Suprapubic skin (tissue), 4 donors: ENCODE measurements at places on chromosomes 11 and 22.

GRCh38 chr11:102489186-102490145, 36.9 kb upstream of the TMEM123 start:
- DNase-seq: no peak

DNA sequence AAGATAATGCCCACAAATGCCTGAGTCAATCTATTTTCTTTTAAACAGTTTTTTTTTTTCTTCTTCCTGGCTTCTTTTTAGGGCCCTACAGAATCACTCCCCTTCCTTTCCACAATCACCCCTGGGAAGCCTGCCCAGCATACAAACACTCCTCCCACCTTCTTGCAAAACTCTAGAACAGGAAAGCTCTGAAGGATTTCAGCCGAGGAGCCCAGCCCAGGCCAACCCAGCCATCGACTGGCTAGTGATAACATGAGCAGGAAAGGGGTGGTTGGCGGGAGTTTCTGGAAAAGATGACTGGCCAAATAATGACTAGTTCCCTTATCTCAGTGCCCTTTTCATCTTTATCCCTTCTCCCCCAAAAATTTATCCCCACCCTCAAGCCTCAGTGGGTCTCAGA, 68.2 kb downstream of the USP35 start:
- peak; percentile 87 for DNase-seq

- DNase-seq: no peak
These were observed 15.8 kb downstream of the ACAT1 start for GRCh38 chr11:108137212-108137611.

DNA sequence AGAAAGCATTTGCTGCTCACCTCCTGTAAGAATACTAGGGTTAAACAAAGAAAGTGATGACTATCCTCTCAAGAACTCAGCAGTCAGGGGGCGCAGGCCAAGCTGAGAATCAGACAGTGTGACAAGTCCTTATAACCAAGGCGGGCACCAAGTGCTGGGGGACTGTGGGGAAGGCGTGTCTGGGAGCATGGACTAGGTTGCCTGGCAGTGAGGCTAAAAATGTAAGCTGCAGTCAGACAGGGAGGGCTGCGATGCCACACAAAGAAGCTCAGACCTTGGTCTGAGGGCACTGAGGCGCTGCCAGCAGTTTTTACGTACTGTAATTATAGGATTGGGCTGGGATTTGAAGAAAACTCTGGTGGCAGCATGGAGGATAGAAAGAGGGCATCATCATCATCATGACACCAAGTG, 73.7 kb downstream of the FLI1 start:
- DNase-seq: no peak

- no peak for DNase-seq
These were observed 53.7 kb upstream of the E2F8 start for GRCh38 chr11:19294444-19294843.

GRCh38 chr22:41217553-41218157, 12.5 kb downstream of the L3MBTL2 start:
- peak; percentile 75 for DNase-seq

DNA sequence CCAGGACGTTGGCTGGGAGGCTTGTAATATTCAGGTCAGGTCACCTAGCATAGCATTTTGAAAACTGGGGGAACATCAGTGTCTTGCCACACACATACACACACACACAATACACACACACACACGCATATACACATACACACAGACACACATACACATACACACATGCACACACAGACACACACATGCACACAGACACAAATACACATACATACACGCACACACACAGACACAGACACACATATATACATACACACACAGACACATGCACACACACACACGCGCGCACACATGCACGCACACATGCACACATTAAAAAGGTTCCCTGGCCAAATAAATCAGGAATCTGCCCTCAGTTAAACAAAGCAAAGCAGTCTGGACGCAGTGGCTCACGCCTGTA, 12.5 kb downstream of the MYBPC3 start:
- DNase-seq: no peak

GRCh38 chr11:46386005-46386578, 4.6 kb downstream of the MDK start:
- no peak for DNase-seq

DNA sequence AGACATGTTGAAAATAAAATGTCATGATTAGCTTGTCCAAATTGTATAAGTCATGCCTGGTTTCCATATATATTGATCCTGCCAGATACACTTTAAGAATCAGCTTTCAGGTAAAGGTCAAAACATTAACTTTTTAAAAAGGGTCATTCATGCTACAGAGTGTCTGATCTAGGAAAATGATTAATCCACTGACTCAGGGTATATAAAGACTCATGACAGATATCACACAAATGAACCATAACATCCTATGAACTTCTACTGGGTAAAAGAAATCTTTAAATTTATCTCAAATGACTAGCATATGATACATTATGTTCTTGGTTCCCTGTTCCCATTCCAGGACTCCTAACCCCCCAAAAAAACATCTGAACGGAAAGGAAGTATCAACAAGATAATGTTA, 11.7 kb downstream of the MRTFA start:
- no peak for DNase-seq

DNA sequence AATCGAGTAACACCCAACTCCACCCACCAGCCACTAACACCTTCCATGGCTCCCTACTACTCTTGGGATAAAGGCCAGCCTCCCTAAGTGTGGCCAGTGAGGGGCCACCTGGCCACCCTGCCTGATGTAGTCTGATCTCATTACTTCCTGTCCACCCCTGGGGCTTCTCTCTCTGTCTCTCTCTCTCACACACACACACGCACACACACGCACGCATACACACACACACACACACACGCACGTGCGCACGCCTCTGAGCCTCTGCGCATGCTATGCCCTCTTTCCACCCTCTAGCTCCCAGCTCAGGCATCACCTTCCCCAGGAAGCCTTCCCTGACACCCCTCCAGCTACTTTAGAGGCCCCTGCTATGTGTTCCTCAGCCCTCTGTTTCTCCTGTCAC, 3.9 kb downstream of the MFNG start:
- DNase-seq: no peak

DNA sequence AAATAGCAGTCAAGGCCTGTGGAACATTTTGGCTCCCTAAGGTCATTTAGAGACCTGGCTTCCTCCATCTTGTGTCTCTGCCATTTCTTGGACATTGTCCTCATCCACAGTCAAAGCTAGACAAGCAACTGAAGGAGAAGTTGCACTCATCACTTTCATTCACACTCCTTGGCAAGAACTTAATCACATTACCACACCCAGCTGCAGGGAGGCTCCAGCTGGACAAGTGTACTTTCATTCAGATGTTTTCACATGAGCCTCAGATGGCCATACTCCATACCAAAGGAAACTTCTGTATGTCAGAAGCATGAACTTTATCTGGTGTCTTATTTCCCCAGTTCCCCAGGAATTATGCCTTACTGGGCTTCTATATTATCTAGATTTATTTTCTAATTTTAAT, 537.4 kb downstream of the TMEM135 start:
- no peak for DNase-seq
